Left hindlimb (tissue), 1 donor: ENCODE measurements at places on chromosomes 1 and 21.

GRCh38 chr1:168079761-168080160, 57.0 kb downstream of the GPR161 start:
- DNase-seq = no peak

GRCh38 chr1:198064181-198064580, 92.6 kb upstream of the NEK7 start:
- no peak for DNase-seq

DNA sequence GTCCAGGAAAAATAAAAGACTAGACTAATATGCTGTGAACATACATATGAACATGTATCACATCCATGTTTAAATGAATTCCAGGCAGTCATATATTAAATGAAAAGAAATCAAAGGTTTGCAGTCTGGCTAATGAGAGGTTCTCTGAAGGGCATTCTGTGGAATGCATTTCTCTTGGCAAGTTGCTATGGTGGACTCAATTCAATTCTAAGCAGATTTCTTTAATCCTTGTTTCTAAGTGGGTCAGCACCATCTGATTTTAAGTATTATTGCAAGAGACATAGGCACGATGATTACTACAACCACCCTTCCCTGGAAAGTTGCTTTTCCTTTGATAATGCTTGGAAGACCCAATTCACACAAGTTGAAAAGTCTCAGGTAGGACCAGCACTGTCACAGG, 23.9 kb upstream of the ABCA4 start:
- no peak for DNase-seq

DNA sequence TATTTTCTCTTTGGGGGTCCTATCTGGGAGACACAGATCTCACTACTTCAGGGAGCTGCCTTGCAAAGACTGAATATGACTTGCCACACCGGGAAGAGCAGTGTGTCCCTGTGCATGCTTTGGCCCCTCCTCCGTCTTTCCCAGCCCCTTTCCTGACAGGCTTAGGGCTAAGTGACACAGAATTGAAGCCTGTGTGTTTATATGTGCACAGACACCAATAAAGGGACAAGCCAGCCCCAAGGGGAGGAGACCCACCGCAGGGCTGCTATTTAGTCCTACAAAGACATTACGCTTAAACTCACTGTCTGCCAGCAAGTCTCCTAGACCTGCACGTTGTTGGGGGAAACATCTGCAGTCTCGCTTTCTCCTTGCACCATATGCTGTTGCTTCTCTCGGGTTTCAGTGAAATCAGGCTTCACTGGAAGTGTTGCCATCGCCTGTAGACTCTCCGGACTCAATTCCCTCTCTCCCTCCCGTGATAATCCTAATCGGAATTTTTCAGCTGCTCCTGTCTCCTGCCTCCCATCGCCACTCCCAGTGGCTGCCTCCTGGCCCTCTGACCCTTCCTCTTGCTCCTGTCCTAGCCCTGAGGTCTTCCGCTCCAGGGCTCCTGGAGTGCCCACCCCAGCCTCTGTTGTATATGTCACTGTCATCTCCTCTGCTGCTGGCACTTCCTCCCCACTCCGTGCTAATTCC, 58.5 kb upstream of the LRRC53 start:
- DNase-seq = no peak

- no peak for DNase-seq
Measured at GRCh38 chr1:221856228-221857093, 114.6 kb upstream of the DUSP10 start.

DNA sequence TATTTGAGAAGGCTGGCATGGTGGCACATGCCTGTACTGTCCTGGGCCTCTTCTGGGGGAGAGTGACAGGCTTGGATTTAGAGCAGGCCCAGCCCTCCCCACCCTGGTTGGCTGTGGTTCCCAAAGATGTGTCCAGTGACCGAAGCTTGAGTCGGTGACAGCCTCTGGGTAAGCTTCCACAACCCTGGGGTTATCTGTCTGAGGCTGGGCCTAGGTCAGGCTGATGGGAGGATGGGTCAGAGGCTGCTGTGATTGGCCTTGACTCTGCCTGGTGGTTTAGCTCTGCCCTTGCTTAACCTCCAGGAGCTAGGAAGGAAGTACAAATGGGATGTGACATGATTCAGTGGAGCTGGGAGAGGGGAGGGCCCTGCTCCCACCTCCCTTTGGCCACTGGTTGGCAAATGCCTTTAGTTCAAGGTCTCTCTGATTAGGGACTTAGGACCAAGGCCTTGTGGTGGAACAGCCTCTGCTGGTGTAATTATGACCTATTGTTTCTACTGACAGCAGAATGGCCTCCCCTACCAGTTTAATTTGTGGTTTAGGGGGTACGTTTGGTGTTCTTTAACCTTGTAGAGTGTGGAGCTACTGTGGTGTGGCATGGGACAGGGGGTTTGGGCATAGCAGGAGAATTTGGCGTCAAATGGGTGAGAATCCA, 16.6 kb downstream of the NUDC start:
- DNase-seq = no peak
